ENCODE measurements at places on chromosomes 1 and 21.

- DNase-seq = no peak
- no peak overlapping the region for H3K27ac ChIP-seq
- H3K36me3 ChIP-seq = no peaks in the 10 kb centered on the region
- H3K4me1 ChIP-seq = peaks cover 2% of the 10 kb centered on the region
These were observed 6.3 kb upstream of the CAMSAP2 start for GRCh38 chr1:200732438-200732837.

DNA sequence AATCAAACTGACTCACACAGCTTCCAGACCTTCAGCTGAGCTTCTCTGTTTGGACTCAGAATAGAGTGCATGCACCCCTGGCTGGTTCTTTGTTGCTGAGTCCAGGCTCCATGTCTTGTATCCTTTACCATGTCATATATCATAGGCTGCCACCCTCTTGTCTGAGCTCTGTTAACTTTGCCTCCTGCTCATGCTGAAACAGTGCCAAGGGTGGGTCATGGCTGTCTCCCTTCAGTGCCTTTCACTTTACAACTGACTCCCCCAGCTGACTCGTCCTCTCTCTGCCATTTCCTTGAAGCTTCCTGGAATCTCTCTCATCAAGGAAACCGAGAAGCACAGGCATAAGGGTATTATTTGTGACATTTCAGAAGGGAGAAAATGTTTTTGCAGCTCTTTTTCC lies 885.3 kb downstream of the TTLL7 start:
- H3K4me3 ChIP-seq = no peak overlapping the region
- no peaks in the 10 kb centered on the region for H3K36me3 ChIP-seq
- H3K27me3 ChIP-seq = no peaks in the 10 kb centered on the region
- no peaks in the 10 kb centered on the region for H3K4me1 ChIP-seq
- DNase-seq = no peak

- peaks cover 4% of the 10 kb centered on the region for H3K4me1 ChIP-seq
- H3K4me3 ChIP-seq = no peak overlapping the region
- no peak for DNase-seq
- H3K27ac ChIP-seq = no peak overlapping the region
- H3K27me3 ChIP-seq = peaks cover 2% of the 10 kb centered on the region
These were observed 30.6 kb upstream of the SDE2 start for GRCh38 chr1:226029568-226030225.

- H3K36me3 ChIP-seq = peaks cover 11% of the 10 kb centered on the region
- H3K27ac ChIP-seq = no peak overlapping the region
- H3K4me1 ChIP-seq = peaks cover 25% of the 10 kb centered on the region
- H3K4me3 ChIP-seq = no peak overlapping the region
- H3K27me3 ChIP-seq = no peaks in the 10 kb centered on the region
These were observed 72.1 kb downstream of the PEX14 start for GRCh38 chr1:10546896-10547295.

DNA sequence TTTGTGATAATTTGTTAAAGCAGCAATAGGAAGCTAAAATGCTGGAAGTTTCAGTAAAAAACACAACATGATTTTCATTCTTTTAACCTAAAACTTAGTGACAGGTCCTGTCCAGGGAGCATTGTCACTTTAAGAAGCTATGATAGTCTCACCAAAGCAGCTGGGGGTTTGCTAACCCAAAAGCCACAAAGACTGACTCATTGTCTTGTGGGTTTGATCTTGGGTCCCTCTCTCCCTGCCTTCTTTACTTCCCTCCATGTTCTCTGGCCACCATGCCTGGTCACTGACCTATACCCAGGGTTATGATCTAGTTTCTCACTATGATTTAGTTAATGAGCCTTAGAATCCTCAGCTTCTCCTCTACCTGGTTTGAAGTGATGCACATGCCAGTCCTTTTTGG lies 213.5 kb upstream of the PTGFR start:
- H3K4me1 ChIP-seq = peaks cover 3% of the 10 kb centered on the region
- H3K27ac ChIP-seq = no peak overlapping the region
- DNase-seq = no peak
- H3K4me3 ChIP-seq = no peak overlapping the region

DNA sequence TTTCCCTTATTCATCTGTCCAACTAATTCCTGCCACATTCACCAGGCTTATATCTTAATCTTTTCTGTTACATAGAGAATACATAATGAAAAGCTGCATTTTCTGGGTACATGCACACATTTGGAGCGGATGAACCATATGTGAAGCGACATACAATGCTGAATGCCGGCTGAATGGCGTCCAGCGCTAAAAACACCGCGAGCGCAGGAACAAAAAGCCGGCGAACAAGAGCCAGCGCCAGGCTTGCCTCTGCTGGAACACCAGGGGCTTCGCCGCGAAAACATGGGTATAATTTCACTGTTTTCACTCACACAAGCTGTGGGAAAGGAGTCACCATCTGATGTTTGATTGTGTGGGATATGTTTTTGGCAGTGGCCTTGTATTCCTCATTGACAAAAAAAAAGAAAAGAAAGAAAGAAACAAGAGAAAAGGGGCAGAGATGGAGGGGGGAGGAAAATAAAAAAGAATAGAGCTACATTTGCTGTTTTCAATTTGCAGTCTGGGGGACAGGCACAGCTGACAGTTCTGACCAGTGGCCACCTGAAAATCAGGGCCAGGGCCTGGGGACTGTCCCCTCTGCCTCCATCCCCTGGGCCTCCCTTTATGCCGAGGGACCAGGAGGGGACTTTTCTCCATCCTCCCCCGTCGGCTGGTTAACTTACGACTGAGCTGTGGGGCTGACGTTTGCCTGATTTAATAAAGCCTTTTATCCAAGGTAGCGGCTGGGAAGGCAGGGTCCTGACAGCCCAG lies 70.2 kb upstream of the OLIG2 start:
- H3K27ac ChIP-seq = no peak overlapping the region
- H3K27me3 ChIP-seq = peaks cover 66% of the 10 kb centered on the region
- no peak overlapping the region for H3K4me3 ChIP-seq
- H3K36me3 ChIP-seq = no peaks in the 10 kb centered on the region
- H3K4me1 ChIP-seq = no peaks in the 10 kb centered on the region
- DNase-seq = no peak

- H3K27ac ChIP-seq = no peak overlapping the region
- H3K27me3 ChIP-seq = no peaks in the 10 kb centered on the region
- H3K4me3 ChIP-seq = no peak overlapping the region
- H3K36me3 ChIP-seq = no peaks in the 10 kb centered on the region
- DNase-seq = no peak
These were observed 207.2 kb downstream of the PTGER3 start for GRCh38 chr1:70840260-70840953.

- H3K36me3 ChIP-seq = no peaks in the 10 kb centered on the region
- H3K27me3 ChIP-seq = peaks cover 93% of the 10 kb centered on the region
- no peak for DNase-seq
- H3K4me1 ChIP-seq = peaks cover 41% of the 10 kb centered on the region
- H3K27ac ChIP-seq = peak overlapping the region; percentile 71
These were observed 3.5 kb downstream of the GRHL3 start for GRCh38 chr1:24322470-24323177.

GRCh38 chr1:1307261-1307922 lies 338 bp downstream of the ACAP3 start:
- H3K27me3 ChIP-seq = no peaks in the 10 kb centered on the region
- H3K36me3 ChIP-seq = peaks cover 1% of the 10 kb centered on the region
- peak; percentile 38 for DNase-seq
- peak overlapping the region; percentile 80 for H3K27ac ChIP-seq
- H3K4me1 ChIP-seq = peaks cover 13% of the 10 kb centered on the region

DNA sequence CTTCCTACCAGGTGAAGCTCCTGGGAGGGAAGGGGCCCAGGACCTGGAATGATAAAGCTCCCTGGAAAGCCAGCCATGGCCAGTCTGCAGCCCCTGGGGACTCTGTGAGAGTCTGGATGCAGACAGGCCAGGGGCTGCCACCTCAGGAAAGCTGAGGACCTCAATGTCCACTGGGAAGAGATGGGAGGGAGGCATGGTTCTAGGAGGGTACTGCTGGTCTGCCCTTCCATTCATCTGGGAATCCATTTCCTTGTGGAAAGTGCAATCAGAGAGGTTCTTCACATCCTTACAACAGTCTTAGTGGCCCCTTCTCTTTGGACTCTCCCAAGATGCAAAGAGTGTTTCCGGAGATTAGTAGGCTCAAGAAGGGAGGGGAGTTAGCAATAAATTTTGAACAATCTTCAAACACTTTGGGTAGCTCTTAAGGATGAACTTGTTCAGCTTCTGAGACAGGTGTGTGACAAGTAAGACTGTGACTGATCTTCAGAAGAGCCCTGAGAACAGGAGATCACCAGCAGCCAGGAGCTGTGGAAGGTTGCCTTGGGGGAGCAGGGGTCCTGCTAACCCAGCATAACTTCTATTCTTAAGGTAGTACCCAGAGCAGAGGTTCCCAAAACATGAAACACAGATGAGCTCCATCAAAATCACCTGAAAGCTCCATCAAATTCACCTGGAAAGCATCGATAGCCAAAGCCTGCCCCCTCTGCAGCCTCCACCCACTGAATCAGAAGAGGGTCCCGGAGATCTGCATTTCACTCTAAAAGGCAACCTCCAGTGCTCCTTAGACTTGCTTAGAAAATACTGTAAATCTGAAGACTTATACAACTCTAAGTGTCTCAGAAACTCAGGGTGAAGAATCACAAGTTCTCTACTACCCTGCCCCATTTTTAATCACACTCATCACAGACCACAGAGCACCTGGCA lies 616 bp upstream of the LAX1 start:
- peaks cover 12% of the 10 kb centered on the region for H3K36me3 ChIP-seq
- H3K27ac ChIP-seq = peak overlapping the region; percentile 99
- H3K4me1 ChIP-seq = peaks cover 37% of the 10 kb centered on the region
- peak overlapping the region; percentile 95 for H3K4me3 ChIP-seq

- H3K4me3 ChIP-seq = no peak overlapping the region
- H3K36me3 ChIP-seq = no peaks in the 10 kb centered on the region
- H3K27ac ChIP-seq = no peak overlapping the region
- no peak for DNase-seq
- no peaks in the 10 kb centered on the region for H3K27me3 ChIP-seq
These were observed 149.1 kb upstream of the L1TD1 start for GRCh38 chr1:62045574-62045973.

DNA sequence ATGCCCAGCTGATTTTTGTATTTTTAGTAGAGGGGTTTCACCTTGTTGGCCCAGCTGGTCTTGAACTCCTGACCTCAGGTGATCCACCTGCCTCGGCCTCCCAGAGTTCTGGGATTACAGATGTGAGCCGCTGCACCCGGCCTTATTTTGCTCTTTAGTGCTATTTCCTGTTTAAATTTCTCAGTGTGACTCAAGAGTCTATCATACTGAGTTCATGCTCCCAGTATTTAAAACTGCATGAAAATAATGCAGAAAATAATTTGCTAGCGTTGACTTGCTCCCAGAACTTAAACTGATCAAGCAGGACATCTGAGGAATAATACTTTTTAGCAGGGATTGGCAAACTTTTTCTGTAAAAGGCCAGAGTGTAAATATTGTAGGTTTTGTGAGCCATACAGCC lies 86.4 kb upstream of the C1orf21 start:
- DNase-seq = no peak
- H3K27ac ChIP-seq = no peak overlapping the region
- H3K36me3 ChIP-seq = no peaks in the 10 kb centered on the region
- H3K27me3 ChIP-seq = peaks cover 12% of the 10 kb centered on the region
- no peaks in the 10 kb centered on the region for H3K4me1 ChIP-seq
- H3K4me3 ChIP-seq = no peak overlapping the region

- H3K27ac ChIP-seq = no peak overlapping the region
- DNase-seq = no peak
- H3K27me3 ChIP-seq = no peaks in the 10 kb centered on the region
- H3K4me3 ChIP-seq = no peak overlapping the region
- no peaks in the 10 kb centered on the region for H3K36me3 ChIP-seq
- no peaks in the 10 kb centered on the region for H3K4me1 ChIP-seq
These were observed 497.0 kb downstream of the RWDD3 start for GRCh38 chr1:95730986-95731385.

DNA sequence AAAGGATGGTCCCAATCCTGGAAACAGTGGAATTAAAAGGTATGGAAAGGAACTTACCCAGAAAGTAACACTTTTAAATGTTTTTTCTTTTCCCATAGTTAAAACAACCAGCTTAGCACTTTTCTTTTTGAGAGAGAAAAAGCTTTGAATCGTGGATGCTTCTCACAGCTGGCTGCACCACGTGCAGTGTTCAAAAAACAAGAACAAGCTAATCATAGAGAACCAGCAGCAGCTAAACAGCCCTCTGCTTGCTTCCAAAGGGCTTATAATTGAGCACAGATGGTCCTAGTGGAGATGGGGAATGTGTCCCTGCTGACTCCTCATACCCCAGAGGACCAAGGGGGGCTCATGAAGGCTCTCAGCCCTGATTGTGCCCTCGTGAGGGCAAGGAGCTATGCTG lies 26.4 kb downstream of the UTP25 start:
- H3K36me3 ChIP-seq = peaks cover 34% of the 10 kb centered on the region
- DNase-seq = no peak
- H3K4me1 ChIP-seq = peaks cover 2% of the 10 kb centered on the region
- H3K27me3 ChIP-seq = no peaks in the 10 kb centered on the region
- no peak overlapping the region for H3K4me3 ChIP-seq
- no peak overlapping the region for H3K27ac ChIP-seq

DNA sequence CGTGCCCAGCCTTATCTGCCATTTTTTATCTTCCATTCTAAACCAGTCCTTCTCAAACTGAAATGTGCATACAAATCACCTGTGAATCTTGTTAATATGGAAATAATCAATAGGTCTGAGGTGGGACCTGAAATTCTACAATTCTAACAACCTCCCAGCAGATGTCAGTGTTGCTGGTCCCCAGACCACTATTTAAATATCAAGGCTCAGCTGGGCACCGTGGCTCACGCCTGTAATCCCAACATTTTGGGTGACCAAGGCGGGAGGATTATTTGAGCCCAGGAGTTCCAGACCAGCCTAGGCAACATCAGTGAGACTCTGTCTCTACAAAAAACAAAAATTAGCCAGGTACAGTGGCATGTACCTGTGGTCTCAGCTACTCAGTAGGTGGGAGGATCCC lies 4.1 kb downstream of the UQCRHL start:
- H3K36me3 ChIP-seq = no peaks in the 10 kb centered on the region
- H3K4me3 ChIP-seq = no peak overlapping the region
- H3K27ac ChIP-seq = no peak overlapping the region

All from T-helper 2 cell treated with Interferon-gamma antibody and Interleukin-4, amounts not matched to agents 5 μg/mL and 100 μg/mL, for 36 hours (primary cell).